Skin of body (tissue), 3 donors: ENCODE measurements at places on chromosomes 1 and 21. TPM values are rescaled to one million over a fixed set of nuclear protein-coding genes. Genes with fewer than 3 reads are reported as not detected.

Gene AGMAT
- 0.99 TPM for total RNA-seq

Gene AGO3
- total RNA-seq = 17.9 TPM

Gene CLIC6
- total RNA-seq = 0.20 TPM

Gene ZNF697
- total RNA-seq = 13.3 TPM

Gene XKR8
- total RNA-seq = 1.9 TPM

Gene NBPF4
- not detected for total RNA-seq

Gene LCE3E
- 1.3 TPM for total RNA-seq

Gene RGS1
- 13.0 TPM for total RNA-seq

Gene RHD
- total RNA-seq = 2.3 TPM

Gene IL12RB2
- 2.2 TPM for total RNA-seq

Gene OLIG2
- 0.10 TPM for total RNA-seq

Gene PRR9
- total RNA-seq = 187 TPM

Gene RASSF5
- 9.3 TPM for total RNA-seq

Gene VCAM1
- total RNA-seq = 55.3 TPM

Gene IQGAP3
- 8.6 TPM for total RNA-seq

Gene OR6K3
- not detected for total RNA-seq

Gene AGPAT3
- 27.0 TPM for total RNA-seq

Gene ADPRS
- 17.8 TPM for total RNA-seq

Gene TRIM63
- total RNA-seq = 4.7 TPM

Gene UBE2U
- not detected for total RNA-seq

Gene AADACL3
- total RNA-seq = 6.1 TPM

Gene PDPN
- total RNA-seq = 5.3 TPM

Gene DUSP12
- total RNA-seq = 24.6 TPM

Gene PIGM
- total RNA-seq = 3.5 TPM

Gene GPA33
- 0.10 TPM for total RNA-seq

Gene DRAXIN
- total RNA-seq = 0.59 TPM

Gene NADK
- total RNA-seq = 33.1 TPM

Gene TMCC2
- total RNA-seq = 16.5 TPM

Gene DLGAP3
- total RNA-seq = under 0.01 TPM

Gene SLC26A9
- 0.20 TPM for total RNA-seq

Gene TNFRSF18
- total RNA-seq = 1.9 TPM

Gene IBA57
- total RNA-seq = 5.0 TPM

Gene NUAK2
- 2.0 TPM for total RNA-seq

Gene KCNJ15
- total RNA-seq = 3.4 TPM

Gene MIXL1
- total RNA-seq = not detected

Gene A3GALT2
- not detected for total RNA-seq

Gene LRRC39
- 35.4 TPM for total RNA-seq

Gene HENMT1
- 7.3 TPM for total RNA-seq

Gene EDN2
- total RNA-seq = 11.7 TPM

Gene NEGR1
- total RNA-seq = 9.1 TPM

Gene EXOSC10
- total RNA-seq = 53.1 TPM

Gene EXO5
- total RNA-seq = 7.7 TPM

Gene SLC9C2
- not detected for total RNA-seq
